ENCODE measurements at places on chromosomes 16 and 17.

DNA sequence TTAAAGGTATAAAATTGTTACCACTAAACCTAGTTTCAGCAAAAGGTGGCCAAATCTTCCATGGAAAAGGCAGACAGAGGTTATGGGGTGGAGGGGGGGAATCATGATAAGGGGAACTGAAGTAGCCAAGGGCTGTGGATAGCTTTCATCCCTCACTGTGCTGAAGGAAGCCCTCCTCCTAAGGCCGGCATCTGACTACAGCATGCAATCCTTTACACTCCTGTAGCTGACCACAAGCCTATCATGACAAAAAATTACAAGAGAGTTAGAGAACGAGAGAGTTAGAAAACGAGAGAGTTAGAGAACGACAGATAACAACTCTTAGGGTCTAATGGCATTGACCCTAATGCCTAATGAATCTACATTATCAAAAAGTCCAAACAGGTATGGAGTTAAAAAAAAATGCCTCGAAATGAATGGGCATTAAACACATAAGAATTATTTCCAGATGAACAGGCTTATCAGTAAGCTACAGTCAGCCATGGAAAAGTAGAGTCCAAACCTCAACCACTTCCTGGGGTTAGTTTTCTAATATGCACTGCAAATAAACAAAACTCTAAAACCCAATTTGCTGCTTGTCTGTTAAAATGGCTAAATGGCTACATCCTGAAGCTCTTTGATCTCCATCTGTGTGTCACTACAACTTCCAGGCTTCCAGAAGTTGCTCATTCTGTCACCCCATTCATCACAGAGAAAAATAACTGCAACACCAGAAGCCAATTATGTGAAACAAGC lies 29.7 kb downstream of the DUSP14 start:
- ATAC-seq = no peak

DNA sequence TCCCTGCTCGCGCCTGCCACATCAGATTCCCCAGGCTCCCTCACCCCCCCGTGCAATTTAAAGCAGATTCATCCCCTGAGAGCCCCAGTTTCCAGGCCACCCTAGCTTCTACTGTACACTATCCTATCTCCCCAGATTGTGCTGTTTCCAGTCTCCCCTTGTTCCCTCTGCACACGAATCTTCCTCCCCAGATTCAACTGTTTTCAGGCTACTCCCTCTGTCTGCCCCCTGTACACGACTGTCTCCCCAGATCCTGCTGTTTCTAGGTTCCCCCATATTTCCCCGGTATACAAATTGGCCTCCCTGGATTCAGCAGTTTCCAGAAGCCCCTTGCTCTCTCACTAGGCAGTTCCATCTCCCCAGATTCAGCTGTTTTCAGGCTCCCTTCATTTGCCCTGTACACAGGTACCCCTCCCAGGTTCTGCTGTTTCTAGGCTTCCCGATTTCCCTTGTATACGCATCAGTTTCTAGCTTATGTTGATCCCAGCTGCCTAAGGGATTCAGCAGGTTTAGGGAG lies 22.9 kb downstream of the COPZ2 start:
- no peak for ATAC-seq

GRCh38 chr17:7204828-7205461 lies 14.7 kb downstream of the DLG4 start:
- ATAC-seq = peak; percentile 93

DNA sequence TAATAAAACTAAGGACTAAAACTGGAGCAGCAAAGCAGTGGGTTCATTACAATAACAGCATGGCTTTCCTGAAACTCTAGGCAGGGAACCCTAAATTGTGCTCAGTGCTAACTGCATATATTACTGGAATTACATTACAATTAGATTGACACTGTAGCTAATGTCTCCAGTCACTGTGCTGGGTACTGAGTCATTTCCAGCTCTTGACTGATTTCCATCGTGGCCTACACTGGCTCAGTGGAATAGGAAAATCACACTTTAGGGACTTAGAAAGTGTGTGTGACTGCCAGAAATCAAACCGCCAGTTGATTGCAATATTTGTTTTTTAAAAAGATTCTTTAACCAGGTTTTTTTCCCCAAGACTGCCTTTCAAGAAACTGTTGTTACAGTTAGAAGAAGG lies 1447.4 kb upstream of the GOT2 start:
- ATAC-seq = no peak

- ATAC-seq = no peak
These were observed 6.2 kb downstream of the POLR3K start for GRCh38 chr16:47234-47633.

DNA sequence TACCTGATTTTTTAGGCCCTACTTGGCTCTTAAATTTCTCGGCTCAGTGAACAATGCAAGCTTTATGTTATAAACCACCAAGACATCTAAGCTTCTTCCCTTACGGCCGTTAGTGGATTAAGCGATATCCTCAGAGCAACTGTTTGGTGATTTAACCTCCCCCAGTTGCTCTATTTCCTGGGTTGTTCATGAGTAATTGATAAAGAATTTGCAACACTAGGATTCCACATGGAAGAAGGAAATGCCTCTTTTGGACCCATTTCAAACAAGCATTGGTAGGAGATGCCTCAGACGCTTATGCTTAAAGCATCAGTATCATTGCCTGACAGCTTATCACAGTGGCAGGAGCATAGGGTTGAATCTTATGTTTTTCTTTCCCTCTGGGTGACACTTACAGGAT lies 65.3 kb downstream of the RBFOX1 start:
- ATAC-seq = no peak

DNA sequence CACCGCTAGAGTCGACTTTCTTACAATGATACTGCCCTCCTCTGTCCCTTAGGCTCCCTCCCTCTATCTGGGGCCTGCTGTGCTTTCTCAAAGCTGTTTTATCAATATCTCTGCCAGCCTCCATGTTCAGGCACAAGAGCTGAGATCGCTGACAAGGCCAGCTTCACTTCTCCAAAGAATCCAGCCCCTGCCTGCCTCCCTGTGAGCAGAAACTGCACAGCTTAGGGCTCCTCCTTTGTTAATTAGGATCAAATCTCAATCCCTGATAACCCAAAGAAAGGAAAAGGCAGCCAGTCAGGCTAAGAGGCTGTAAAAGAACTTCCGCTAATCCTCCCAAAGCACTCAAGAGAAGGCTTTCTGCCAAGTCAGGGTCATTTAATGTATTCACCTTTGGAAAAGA lies 616.0 kb upstream of the CDH11 start:
- no peak for ATAC-seq

GRCh38 chr16:12096157-12096777 lies 119.7 kb downstream of the SNX29 start:
- no peak for ATAC-seq

Measured in SK-N-SH treated with all-trans-retinoic acid at 6 μM for 48 hours (cell line).